ENCODE measurements at places on chromosomes 7 and 10. TPM values are rescaled to one million over a fixed set of nuclear protein-coding genes. Genes with fewer than 3 reads are reported as not detected.

The HOXA3 gene
- 14.3 TPM for total RNA-seq

The PLCE1 gene
- under 0.01 TPM for total RNA-seq

The ATG9B gene
- total RNA-seq: 2.7 TPM

The UROS gene
- total RNA-seq: 32.6 TPM

The TMEM229A gene
- not detected for total RNA-seq

The MBLAC1 gene
- 3.5 TPM for total RNA-seq

GRCh38 chr7:102253066-102253972 is 33.3 kb upstream of the SH2B2 start:
- no peak for DNase-seq

- no peak for DNase-seq
Measured at GRCh38 chr7:2873146-2873545, 29.0 kb upstream of the GNA12 start.

GRCh38 chr10:35963685-35964084 is 321.6 kb upstream of the FZD8 start:
- no peak for DNase-seq

- no peak for DNase-seq
Measured at GRCh38 chr10:58013406-58013805, 254.3 kb downstream of the IPMK start.

- no peak for DNase-seq
Measured at GRCh38 chr7:156858523-156858922, 34.5 kb downstream of the LMBR1 start.

DNA sequence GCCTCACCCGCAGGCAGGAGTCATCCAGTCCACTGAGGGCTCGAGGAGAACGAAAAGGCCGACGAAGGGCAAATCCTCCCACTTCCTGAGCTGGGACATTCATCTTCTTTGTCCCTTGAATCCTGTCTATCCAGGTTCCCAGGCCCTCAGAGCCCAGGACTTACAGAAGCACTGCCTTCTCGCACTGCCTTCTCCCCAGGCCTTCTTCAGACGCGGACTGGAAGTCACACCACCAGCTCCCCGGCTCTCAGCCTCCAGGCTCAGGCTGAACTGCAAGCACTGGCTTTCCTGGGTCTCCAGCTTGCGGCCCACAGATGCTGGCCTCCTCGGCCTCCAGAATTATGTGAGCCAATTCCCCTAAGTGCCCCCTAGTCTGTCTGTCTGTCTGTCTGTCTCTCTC is 6.4 kb upstream of the MMP21 start:
- DNase-seq: no peak

DNA sequence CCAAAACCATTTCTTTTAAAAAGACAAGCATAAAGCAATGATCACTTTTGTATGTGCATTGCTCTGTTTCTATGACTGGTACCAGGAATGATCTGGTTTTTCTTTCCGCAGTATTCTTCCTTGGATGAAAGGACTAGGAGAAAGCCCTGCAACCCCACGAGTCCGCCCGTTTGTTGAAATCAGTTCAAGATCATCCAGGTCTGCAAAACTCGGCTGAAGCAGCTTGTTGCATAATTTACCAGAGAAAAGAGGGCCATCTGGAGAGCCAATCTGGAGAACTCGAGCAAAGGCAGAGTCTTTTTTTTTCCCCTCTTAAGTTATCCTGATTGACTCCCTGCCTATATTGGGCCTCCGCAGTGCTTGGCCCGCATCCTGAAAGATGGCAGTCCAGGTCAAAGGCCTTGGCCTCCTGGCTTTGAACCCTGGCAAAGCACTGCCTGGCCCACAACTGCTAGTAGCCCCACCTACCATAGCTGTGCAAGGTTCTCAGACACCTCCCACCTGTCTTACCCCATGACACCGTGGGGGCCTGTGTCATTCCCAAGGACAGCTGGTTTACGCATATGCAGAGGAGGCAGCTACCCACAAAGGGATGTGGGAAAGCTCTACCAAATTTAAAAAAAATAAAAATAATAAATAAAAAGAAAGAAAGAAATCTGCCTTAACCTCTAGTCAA is 572.2 kb downstream of the INHBA start:
- DNase-seq: no peak

DNA sequence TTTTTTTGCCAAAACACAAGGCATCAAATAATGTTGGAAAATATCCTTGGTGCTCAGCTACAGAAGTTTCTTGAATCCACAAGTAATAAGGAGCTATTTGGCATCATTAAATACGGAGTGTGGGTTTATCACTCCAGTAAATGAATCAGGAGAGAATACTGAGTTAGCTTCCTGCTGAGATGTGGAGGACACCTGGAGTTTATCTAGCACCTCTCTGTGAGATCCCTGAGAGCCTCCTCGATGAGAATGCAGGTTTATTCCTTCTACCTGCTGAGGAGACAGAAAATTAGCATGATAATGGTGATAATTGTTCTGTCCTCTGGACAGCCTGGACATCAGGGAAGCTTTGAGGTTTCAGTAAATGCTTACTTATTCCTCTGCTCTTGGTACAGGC is 40.5 kb downstream of the NRG3 start:
- no peak for DNase-seq

DNA sequence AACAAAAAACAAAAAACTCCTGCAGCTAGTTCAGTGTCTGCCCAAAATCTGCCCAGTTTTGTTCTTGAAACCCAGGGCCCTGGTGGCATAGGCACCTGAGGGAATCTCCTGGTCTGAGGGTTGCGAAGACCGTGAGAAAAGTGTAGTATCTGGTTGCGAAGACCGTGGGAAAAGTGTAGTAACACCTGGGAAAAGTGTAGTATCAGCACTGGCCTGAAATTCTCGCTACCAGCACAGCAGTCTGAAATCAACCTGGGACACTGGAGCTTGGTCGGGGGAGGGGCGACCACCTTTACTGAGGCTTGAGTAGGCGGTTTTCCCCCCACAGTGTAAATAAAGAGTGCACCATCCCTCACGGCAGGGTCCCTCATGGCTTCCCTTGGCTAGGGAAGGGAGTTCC is 82.5 kb upstream of the SP4 start:
- DNase-seq: no peak
